Brain (organoid and tissue), 16 donors: ENCODE measurements at places on chromosomes 3 and 15.

DNA sequence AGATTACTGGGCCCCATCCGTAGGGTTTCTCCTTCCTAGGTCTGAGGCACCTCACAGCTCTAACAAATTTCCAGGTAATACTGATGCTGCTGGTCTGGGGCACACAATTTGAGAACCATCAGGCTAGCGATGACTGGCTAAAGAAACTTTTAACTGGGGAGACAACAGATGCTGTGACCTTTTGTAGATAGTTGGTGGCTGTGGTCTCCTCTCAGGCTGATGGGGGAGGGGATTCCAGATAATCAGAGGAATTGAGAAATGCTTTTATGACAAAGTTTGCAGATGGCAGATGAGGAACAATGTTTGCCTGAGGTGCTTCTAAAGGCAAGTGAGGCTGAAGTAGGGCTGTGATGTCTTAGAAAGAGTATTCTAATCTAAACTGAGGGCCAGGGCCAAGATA lies 13.8 kb upstream of the CCR9 start:
- no peak for DNase-seq

GRCh38 chr3:100175637-100176280 lies 61.5 kb upstream of the FILIP1L start:
- no peak for DNase-seq

- DNase-seq, result no peak
Measured at GRCh38 chr3:194370753-194371152, 1.2 kb upstream of the LRRC15 start.

DNA sequence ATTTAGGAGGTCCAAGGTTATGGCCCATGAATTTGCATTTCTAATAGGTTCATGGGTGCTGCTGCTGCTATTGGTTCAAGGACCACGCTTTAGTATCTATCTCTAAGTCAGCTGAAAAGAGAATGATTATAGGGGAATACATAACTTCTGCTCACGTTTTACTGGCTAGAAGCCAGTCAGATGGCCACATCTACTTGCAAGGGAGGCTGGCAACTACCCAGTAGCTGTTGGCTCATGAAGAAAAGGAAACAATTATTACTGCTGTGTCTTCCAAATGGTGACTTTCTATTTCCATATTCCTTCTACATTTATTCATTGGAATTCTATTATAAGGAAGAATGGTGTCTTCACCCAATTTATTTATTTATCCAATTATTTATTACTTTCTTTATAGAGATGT lies 54.2 kb downstream of the SLC25A36 start:
- DNase-seq, result no peak

- no peak for DNase-seq
Measured at GRCh38 chr3:73175698-73176097, 114.2 kb downstream of the EBLN2 start.
